Stimulated activated CD4-positive, alpha-beta T cell treated with anti-CD3 and anti-CD28 coated beads, Interleukin-12 subunit alpha, Interleukin-12 subunit beta, amount 100 ng/mL, for 4 hours (primary cell): ENCODE measurements at places on chromosomes 16 and 17.

DNA sequence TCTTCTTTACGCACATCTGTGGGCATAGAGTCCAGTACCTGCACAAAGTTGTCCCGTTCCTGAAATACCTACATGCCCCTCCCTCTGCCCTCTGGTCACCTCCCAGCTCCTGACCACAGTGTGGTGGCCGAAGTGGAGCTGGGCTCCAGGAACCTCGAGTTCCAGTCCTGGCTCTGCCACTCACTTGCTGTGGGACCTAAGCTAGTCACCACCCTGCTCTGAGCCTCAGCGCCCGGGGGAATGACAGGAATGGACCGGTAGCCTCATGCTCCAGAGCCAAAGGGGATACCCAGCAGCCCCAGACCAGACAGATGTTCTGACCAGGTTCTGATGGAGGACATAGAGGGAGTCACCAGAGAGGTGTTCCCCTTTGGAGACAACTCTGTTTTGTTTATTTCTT is 26.7 kb upstream of the ITGA3 start:
- no peak for DNase-seq

DNA sequence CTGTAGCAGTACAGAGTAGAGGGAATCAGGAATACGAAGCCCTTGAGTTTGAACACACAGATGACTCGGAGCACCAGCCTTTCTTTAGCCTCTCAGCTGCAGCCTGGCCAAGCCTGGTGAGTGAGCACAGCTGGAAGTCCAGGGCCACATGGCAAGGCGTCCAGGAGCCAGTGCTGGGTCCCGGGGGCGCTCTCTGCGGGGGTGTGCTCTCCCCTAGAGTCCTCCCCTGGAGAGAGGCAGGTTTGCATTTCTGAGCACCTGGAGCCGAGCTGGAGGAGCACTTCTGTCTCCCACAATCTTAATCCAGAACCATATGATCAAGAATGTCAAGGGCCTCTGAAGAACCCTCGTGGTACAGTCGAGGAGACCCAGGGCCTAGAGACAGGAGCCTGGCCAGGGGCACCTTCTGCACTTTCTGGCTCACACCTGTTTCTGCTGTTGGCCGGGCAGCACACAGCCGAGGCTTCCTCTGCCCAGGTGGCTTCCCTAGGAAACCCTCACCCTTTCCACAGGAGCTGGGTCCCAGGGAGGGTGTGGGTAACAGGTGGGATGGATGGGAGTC is 78.3 kb downstream of the PLD6 start:
- no peak for DNase-seq

GRCh38 chr17:1985093-1985492 is 40.0 kb downstream of the RTN4RL1 start:
- DNase-seq: no peak

GRCh38 chr17:65696739-65697394 is 135.4 kb upstream of the AXIN2 start:
- DNase-seq: no peak

GRCh38 chr17:77697480-77698400 is 260.8 kb upstream of the TNRC6C start:
- DNase-seq: no peak

GRCh38 chr17:14923981-14924380 is 341.1 kb downstream of the PMP22 start:
- no peak for DNase-seq
